ENCODE measurements at places on chromosomes 11 and 22.

DNA sequence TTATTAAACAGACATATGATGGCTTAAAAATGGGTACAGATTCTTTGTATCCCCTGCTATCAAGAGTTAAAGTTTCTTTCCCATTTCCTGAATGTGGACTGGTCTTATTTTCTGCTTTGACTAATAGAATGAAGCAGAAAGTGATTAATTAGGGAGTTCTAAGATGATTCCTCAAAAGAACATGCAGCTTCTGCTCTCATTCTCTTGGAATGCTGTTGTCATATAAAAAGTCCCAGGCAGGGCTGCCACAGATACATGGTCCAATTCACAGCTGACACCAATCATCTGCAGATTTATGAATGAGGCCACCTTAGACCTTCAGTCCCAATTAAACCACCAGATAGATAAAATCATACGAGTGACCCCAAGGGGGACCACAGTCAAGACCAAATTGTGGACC lies 844.5 kb upstream of the RAG2 start:
- no peak for DNase-seq

- DNase-seq = no peak
Observed at GRCh38 chr22:45546333-45547015, 43.8 kb downstream of the FBLN1 start.

DNA sequence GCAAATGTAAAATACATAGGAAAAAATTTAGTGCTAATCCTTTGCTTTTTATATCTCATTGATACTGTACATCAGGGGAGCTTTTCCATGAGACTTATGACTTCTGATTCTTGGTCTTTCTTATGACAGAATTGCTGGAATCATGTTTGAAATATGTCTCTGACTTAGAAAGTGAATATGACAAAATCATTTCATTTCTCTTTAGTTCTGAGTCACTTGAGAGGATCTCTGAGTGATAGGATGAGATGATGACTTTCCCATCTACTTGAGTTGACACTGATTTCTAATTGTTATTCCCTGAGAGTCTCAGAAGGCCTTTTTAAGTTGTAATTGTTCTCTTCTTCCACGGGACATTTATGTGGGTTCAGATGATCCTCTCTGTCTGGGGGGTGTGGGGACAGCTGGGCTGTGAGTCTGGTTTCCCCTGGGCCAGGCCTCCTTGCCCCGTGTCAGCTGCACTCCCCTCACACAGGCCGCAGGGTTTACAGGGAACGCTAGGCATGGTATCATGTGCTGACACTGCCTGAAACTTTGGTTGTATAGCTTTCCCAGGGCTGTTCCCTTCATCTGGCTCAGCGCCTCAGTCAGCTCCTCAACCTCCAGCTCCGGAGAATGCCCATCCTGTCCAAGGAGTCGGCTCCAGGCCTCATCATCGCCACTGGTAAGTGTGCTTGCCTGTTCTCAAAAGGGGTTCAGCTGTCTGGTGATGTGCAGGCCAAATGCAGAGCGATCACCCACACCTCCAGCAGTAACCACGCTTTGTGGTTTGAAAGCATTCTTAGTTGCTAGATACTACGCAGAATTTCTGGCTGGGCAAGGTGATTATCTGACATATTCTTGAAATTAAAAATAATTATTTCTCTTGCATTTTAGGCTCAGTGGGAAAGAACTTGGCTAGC lies 69.5 kb upstream of the SORL1-AS1 start:
- peak; percentile 44 for DNase-seq

GRCh38 chr11:102783016-102783415 lies 2.6 kb upstream of the MMP10 start:
- DNase-seq = no peak

GRCh38 chr11:123545726-123546270 lies 108.6 kb downstream of the SCN3B start:
- no peak for DNase-seq

DNA sequence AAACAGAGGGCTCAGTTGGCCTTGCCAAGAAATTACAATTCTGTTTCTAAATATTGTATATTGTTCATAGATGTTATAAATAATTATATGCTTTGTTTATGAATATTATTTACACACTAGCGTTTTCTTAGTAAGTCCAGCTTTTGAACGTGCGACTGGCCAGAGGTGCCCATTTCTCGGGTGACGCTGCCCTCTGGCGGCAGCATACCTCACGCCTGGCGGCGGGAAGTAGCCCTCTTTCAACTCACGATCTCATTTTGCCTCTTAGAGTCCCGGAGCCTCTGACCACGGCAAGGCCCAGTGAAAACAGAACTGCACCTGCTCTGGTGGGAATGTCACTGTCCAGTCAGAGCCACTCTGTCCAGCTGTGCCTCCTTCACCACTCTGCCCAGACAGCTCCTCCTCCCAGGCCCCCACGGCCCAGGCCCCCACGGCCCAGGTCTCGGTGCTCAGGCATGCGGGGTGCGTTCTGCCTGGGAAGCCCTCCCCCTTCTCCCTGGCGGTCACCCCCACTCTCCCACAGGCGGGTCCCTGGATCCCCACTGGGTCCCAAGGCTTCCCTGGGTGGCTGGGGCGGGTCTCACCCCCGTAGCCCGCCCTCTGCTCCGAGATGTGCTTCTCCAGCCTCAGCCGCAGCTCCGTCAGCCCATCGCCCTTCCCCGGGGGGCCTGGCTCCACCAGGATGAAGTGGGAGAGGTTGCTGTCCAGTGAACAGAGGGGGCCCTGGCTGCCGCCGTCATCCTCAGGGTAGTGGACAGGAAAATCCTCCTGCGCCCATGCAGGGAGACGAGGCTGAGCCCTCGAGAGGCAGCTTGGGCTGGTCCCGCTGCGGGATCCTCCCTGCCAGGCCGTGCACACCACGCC lies 19.3 kb downstream of the TSSC4 start:
- peak; percentile 70 for DNase-seq

GRCh38 chr22:43745411-43745770 lies 66.7 kb downstream of the EFCAB6 start:
- DNase-seq = no peak

- DNase-seq = no peak
Observed at GRCh38 chr11:61489833-61490721, 18.5 kb upstream of the LRRC10B start.

DNA sequence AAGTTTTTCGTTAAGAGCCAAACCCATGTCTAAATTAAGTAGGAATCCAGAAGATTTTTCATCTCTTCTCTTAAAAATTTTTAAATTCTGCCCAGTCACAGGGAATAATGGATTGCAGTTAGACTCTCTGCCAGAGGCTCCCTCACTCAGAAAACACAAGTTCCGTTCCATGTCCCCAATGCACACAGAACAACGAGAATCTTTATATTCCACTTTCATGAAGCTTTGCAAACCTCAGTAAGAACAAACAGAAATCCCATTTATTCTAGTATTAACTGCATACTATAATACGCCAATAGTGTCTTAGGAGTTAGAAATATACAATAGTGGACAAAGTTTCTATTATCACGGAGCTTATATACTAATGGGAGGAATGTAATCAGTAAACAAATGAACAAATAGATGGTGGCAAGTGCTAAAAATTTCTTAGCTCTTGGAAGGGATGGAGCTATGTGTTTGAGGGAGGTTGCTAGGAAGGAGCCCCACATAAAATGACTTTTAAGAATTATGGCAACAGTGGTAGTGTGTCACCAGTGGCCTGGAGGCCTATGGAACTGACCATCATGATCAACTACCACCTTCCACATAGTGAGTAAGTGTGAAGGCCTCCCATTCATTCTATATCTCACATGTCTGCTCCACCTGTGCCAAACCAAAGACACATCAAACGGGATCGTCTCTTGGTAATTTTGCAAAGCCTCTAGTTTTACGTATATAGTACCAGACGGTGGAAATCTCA lies 24.9 kb downstream of the PICALM start:
- no peak for DNase-seq

- no peak for DNase-seq
Observed at GRCh38 chr11:48093795-48094642, 113.7 kb downstream of the PTPRJ start.

GRCh38 chr11:64119700-64120099 lies 46.2 kb downstream of the MACROD1 start:
- DNase-seq = no peak

DNA sequence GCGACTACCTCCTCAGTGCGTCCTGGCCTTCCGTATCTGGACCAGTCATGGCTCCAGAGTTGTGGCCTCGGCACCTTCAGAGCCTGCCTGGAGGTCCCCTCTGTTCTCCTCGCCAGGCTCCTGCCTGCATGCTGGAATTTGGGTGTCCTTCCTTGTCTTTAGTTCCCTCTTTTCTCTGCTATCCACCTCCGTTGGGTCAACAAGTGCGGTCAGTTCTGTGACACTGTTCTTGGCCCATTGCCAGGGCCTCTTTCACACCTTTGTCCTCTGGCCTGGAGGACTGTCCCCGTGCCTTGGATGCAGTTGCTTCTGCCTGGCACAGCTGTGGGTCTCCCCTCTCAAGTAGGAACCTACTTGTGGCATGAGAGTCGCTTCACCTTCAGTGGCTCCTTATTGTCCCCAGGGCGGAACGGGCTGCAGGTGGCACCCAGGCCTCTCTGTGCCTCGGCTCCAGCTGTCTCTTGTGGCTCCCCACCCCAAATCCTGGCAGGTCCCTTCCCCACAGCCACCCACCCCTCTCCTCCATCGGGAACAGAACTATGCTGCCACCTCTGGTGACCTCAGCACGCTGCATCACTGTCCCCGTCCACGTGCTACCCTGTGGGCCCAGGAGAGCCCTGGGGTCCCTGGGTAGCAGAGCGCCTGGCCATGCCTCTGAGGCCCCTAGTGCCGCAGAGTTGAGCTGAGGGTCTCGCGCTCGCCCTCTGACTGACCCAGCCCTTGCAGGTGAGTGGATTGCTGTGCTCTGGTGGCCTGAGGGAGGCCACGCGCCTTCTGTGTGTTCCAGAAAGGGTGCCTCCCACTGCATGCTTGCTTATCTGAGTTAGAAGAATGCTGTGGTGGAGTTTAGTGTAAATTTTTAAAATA lies 4.7 kb downstream of the DGCR8 start:
- DNase-seq = no peak

DNA sequence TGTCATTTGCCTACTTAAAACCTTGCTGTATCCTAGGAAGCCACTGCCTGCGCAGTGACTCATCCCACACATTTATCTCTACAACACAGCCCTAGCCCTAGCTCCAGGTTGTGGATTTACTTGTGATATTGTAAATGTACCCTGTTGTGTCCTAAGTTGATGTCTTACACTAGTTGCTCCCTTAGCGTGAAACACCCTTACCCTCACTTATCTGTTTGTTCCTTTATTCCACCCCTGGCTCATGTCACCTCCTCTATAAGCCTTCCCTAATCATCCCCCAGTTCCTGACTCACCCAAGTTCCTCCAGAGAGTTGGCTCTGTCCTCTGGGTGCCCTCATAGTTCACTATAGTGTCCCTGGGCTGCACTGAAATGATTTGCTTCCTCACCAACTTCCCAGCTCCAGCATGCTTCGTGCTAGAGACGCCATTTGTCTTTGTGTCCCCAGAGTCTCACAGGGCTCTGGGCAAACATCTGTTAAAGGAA lies 431.8 kb upstream of the FAT3 start:
- no peak for DNase-seq

- DNase-seq = no peak
Observed at GRCh38 chr22:28116219-28116673, 197.2 kb upstream of the PITPNB start.

- peak; percentile 92 for DNase-seq
Observed at GRCh38 chr11:47257517-47258316, at the start of gene NR1H3. NR1H3 (plus strand) TSS chr11:47257996; CDS start chr11:47259217, 1,221 bp downstream.

GRCh38 chr11:26333906-26334305 lies 2.0 kb downstream of the ANO3 start:
- DNase-seq = no peak

DNA sequence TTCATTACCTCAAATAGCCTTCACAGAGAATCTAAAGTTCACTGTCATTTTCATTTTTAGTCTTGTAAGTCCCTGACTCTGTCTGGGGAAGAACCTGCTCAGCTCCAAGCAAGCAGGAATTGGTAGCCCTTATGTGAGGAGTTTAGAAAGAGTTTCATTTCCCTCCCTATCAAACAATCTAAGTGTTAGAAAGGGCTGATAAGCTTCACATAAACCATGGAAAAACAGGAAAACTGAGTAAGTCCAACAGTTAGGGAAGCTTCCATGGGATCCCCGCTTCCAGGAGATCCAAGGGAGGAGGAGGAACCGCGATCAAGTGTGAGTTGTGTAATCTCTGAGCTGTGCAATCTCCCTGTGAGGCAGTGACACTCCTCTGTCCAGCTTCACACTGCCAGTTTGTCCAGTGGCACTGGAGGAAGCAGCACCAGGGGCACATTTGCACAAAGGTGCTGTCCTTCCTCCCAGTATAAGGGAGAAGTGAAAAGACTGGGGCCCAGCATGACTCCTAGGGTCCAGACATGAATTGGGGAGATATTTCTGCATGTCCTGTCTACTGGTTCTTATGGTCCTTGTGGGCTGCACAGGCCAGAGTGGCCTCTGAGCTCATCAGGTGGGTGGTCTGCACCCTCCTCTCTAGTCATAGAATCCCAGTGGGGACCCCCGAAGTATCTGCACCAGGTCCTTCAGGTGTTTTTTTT lies 4.3 kb downstream of the PRAME start:
- peak; percentile 46 for DNase-seq

- DNase-seq = peak; percentile 72
Observed at GRCh38 chr11:2428322-2428795, 16.0 kb downstream of the TRPM5 start.

- no peak for DNase-seq
Observed at GRCh38 chr11:34805937-34806336, 110.2 kb downstream of the APIP start.

- DNase-seq = no peak
Observed at GRCh38 chr11:82722231-82722630, 11.4 kb downstream of the FAM181B start.

GRCh38 chr22:26907366-26907765 lies 250.0 kb downstream of the MIAT start:
- no peak for DNase-seq

DNA sequence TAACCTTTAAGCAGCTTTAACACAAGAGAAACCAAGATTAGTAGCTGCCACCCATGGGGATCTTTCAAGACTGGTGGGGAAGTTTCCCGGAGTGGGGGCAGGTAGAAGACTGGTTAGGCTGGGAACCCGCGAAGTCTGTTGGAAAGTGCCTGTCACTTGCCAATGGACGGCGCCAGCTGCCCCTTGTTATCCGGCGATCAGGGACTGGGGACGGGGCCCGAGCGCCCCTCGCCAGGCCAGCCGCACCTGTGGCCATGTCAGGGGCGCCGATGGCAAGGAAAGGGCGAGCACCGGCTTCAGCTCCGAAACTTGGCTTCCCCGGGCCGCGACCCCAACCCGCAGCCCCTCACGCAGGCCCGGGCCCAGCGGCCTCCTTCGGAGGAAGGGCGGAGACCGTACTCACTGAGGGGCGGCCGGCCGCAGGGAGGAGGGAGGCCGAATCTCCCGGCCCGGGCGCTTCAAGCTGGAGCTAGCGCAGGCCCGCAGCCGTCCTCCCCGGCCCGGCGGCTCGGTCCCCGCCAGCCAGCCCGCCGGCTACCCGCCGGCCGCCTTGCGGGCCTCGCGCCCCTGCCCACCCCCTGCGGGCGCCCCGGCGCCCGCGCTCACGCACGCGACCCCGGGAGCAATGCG lies 539 bp downstream of the EIF4ENIF1 start:
- peak; percentile 43 for DNase-seq

GRCh38 chr11:45233121-45233803 lies 52.9 kb downstream of the SYT13 start:
- peak; percentile 63 for DNase-seq

Data from inflammatory macrophage treated with lipopolysaccharide for 4 hours (primary cell).